T-cell (primary cell): ENCODE measurements at places on chromosomes 5 and 9.

DNA sequence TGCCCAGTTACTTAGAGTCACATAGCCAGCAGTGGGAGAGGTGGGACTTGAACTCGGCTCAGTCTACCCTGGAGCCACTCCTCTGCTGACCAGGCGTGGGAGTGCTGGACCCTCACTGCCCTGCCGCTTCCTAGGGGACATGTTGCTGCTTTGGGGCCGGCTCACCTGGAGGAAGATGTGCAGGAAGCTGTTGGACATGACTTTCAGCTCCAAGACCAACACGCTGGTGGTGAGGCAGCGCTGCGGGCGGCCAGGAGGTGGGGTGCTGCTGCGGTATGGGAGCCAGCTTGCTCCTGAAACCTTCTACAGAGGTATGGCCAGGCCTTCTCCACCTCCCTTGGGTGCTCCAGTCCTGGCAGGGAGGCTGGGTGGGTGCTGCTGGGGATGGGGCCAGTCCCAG is 3.4 kb upstream of the CACFD1 start:
- DNase-seq, result no peak

DNA sequence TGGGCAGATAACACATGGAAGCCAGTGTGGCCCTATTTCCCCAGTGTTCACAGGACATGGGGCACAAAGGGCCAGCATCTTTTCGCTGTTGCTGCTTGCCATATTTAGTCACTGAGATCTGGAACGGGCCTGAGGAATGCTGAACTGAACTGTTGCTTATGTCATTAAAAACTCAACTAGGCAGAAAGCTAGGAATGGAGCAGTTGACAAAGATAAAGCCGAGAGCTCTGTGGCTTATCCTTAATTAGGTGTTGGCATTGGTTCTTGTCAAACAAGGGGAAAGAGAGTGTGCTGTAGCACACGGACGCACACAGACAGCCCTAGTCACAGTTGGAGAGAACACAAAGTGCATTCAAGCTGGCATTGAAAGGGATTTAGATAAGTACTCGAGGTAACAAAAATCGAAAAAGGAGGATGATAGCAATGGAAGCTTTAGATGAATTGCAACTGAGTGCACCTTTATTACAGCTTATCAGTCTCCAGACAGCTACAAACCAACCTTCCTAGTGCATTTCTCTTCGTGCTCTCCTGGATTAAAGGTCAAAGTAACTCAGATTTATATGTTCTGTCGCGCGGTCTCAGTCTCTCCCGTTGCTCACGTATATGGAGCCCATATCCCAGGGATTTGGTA is 450.2 kb upstream of the ZNF608 start:
- no peak for DNase-seq

DNA sequence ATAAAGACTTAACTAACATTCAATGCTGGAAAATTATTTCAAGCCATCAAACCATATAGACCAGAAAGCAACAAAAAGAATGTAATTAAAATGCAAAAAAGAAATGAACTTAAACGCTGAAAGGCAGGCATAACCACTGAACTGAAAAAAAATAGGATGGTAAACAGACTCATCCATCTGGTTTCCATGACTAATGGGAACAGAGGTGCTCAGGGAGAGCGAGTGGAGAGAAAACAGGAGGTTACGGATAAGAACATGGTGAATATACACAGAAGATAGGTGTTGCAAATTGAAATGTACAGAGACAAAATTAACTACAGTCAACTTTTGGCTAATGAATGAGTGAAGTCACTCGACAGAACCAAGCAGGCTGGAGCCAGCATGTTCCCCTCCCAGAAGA is 43.5 kb upstream of the RNF38 start:
- no peak for DNase-seq

- no peak for DNase-seq
Measured at GRCh38 chr5:43729846-43730478, 127.0 kb downstream of the NNT start.

GRCh38 chr9:136782452-136782851 is 8.7 kb upstream of the TMEM141 start:
- DNase-seq, result no peak

DNA sequence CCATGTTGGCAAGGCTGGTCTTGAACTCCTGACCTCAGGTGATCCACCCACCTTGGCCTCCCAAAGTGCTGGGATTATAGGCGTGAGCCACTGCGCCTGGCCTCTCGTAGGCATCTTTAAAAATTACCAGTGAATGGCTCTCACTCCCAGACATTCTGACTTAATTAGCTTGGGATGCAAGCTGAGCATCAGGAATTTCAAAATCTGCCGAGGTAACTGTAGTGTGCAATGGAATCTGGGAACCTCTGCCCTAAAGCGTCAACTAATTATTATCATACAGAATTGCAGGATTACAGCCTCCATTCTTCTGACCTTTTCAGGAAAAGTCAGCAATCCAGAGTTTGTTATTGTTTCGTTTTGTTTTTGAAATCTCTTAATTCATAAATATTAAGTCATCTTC is 213.4 kb upstream of the DMAC1 start:
- DNase-seq, result no peak

- DNase-seq, result no peak
Measured at GRCh38 chr5:154293219-154293618, 102.7 kb downstream of the GALNT10 start.

DNA sequence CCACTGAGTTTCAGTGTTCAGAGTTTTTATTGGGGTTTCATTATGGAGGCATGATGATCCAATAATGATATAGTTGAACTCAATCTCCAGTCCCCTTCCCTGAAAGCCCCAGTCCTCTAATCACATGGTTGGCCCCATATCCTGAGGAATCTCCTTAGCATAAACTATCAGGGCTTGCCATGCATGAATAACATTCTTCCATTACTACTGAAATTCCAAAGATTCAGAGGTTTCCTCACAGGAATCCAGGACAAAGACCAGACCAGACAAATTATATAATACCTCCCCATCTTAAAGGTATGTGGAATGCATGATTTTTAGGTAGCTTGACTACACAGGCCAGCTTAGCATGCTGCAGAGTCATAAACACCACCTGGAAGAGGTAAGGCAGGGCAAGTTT is 15.5 kb upstream of the LRRTM2 start:
- no peak for DNase-seq

GRCh38 chr9:77024776-77025545 is 5.5 kb downstream of the FOXB2 start:
- DNase-seq, result no peak

- DNase-seq, result no peak
Measured at GRCh38 chr9:35976726-35977125, 18.8 kb upstream of the OR2S2 start.

DNA sequence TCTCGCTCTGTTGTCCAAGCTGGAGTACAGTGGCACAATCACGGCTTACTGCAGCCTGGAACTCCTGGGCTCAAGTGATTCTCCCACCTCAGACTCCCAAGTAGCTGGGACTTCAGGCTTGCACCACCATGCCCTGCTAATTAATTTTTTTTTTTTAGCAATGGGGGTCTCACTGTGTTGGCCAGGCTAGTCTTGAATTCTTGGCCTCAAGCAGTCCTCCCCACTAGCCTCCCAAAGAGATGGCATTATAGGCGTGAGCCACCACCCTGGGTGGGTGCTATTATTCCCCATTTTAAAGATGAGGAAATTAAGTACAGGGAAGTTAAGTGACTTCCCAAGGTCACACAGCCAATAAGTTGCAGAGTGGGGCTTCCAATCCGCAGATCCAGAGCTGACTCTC is 1.7 kb downstream of the NNT start:
- no peak for DNase-seq

DNA sequence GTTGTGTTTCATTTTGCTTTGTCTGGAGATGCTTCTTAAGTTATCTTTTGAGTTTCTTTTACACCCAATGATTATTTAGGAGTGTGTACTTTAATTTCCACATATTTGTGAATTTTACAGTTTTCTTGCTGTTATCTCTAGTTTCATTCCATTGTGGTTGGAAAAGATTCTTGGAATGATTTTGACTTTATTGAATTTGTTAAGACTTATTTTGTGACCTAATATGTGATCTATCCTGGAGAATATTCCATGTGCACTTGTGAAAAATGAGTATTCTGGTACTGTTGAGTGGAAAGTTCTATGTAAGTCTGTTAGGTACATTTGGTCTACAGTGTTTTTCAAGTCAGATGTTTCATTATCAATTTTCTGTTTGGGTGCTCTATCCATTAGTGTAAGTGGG is 24.4 kb upstream of the GRAMD2B start:
- DNase-seq, result no peak

- no peak for DNase-seq
Measured at GRCh38 chr5:98102936-98103335, 670.5 kb upstream of the RGMB start.

DNA sequence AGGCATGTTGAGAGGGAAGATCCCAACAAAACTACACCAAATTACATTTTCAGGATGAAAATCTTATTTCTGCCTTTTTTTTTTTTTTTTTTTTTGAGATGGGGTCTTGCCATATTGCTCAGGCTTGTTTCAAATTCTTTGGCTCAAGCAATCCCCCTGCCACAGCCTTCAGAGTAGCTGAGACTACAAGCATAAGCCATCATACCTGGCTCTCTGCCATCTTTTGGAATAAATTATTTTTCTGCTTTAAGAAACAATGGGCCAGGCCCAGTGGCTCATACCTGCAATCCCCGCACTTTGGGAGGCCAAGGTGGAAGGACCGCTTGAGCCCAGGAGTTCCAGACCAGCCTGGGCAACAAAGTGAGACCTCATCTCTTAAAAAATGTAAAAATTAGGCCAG is 14.3 kb downstream of the AFF4 start:
- DNase-seq, result no peak

- DNase-seq, result no peak
Measured at GRCh38 chr5:7970816-7971215, 101.9 kb downstream of the MTRR start.

DNA sequence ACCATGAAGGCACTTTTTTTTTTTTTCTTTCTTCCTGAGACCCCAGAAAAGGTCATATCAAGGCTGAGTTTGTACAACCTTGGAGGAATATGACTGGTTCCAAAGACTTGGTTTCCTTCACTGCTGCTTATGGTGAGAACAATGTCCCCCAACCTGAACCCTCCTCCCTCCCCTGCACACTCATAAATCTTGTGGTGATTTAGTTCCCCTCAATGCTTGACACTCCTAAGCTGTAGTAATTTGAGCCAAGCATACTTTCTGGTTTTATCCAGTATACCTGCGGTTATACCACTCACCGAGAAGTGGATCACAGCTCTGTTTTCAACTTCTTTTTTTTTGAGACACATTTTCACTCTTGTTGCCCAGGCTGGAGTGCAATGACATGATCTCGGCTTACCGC is 149.9 kb upstream of the KLF4 start:
- DNase-seq, result no peak

DNA sequence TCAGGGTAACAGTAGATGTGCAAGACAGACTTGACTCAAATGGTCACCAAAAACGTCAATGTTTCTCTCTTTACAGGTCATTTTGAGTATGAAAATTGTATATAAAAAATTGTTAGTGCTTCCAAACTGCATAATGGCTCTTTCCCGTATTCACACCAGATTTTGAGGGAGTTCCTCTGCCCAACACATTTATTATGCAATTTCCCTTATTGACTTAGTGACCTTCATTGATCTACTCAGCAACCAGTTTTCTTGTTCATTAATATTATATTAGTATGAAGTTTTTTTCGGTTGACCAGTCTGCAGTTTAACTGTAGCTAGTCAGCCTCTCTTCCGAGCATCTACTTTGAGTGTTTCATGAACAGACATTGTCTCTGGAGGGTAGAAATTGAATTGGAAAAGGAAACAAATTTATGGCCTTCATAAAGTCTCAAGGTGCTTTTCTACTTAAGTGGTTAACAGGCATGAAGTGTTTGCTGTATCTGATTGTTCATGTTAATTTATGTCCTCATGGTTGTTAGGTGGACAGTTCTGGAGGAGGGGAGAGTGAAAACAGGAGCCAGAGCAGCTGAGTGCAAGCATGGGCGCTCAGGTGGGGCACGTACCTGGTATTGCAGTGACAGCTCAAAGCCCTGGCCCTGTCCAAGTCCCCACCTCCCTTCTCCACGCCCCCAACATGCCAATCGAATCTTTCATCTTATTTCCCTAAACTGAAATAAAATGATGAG is 240.2 kb downstream of the RFK start:
- DNase-seq, result no peak

DNA sequence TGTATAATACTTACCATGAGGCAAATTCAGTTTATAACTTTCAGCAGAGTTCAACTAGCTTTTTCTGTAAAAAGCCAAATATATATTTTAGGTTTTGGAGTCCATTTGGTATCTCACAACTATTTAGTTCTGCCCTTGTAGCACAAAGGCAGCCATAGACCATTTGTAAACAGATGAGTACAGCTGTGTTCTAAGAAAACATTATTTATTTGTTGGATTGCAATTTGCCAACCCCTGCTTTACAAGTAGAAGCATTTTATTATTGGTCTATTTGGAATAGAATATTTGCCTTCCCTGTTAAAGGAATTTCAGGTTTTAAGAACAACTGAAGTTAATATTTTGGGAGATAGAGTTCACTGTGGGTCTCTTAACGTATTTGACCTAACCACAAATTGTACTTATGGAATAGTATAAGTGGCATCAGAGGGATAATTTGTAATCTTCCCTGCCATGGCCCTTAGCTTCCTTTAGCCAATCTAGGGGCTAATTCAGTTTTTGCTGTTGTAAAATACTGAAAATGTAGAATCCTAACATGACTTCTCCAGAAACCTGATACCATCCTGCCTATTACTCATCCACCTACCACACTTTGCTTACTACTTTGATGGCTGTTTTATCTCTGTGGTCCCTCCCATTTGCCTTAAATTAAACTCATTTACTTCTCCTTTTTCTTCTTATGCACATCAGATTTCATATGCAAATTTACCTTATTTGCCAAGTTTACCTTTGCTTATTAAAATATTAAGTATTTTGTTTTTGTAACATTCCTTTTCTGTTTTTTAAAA is 109.2 kb downstream of the DMXL1 start:
- DNase-seq, result no peak

GRCh38 chr5:168209997-168210396 is 81.4 kb upstream of the WWC1 start:
- no peak for DNase-seq

DNA sequence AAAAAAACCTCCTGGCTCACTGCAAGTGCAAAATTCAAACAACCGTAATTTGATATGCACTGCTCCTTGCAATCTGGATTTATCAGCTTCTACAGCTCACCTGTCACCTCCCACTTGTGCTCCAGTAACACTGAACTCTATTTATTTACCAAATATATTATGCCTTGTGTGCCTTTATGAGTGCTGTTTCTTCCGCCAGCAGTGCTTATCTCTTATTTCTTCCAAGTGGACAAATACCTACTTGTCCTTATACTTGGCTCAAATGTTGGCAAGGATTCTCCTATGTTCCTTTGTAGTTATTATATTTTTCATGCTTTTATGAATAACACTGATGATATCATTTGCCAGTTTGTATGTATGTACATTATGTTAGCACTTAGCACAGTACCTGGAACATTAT is 145.7 kb upstream of the ARRDC3 start:
- no peak for DNase-seq

DNA sequence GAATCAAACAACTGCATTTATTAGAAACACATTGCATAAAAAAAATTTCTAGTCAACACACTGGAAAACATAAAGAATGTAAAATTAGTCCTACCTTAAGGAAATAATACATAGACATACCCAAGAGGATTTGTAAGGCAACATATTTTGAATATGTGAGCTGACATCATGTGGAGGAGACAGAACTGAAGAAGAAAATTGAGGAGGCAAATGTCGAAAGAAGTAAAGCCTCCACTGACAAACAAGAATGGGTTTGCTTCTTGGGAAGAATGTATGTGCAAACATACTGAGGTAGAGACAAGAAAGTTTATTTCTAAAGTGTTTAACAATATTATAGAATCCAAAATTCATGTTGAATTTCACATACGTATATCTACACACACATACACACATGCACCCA is 363.0 kb upstream of the PDE4D start:
- DNase-seq, result no peak
